ENCODE measurements at places on chromosomes 3 and 15.

DNA sequence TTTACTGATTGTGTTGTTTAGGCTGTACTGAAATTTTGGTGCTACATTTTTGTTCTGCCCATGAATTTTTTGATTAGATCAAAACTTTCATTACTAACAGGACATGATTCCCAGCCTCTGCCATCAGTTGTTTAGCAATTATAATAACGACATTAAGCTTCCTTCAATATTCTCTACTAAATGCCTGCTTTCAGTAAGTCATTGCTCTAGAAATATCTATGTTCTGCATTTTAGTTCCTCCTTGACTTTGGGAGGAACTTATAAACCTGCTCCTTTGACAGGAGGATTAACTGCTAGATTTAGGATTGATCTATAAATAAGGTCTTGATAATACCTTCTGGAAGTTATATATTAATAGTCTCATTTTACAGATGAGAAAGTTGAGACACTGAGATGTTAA lies 269.1 kb downstream of the RAP2B start:
- no peak for DNase-seq

- DNase-seq: no peak
Observed at GRCh38 chr3:174219738-174220137, 639.4 kb upstream of the NAALADL2 start.

- peak; percentile 55 for DNase-seq
Observed at GRCh38 chr15:75508840-75509532, 57.5 kb upstream of the SIN3A start.

- no peak for DNase-seq
Observed at GRCh38 chr15:98599909-98600691, 48.2 kb upstream of the IGF1R start.

GRCh38 chr3:39062180-39062579 lies 10.4 kb downstream of the WDR48 start:
- DNase-seq: no peak

- peak; percentile 18 for DNase-seq
Observed at GRCh38 chr3:131033480-131034080, 6.9 kb downstream of the NEK11 start.
